ENCODE measurements at places on chromosomes 5 and 9. TPM values are rescaled to one million over a fixed set of nuclear protein-coding genes. Genes with fewer than 3 reads are reported as not detected.

DNA sequence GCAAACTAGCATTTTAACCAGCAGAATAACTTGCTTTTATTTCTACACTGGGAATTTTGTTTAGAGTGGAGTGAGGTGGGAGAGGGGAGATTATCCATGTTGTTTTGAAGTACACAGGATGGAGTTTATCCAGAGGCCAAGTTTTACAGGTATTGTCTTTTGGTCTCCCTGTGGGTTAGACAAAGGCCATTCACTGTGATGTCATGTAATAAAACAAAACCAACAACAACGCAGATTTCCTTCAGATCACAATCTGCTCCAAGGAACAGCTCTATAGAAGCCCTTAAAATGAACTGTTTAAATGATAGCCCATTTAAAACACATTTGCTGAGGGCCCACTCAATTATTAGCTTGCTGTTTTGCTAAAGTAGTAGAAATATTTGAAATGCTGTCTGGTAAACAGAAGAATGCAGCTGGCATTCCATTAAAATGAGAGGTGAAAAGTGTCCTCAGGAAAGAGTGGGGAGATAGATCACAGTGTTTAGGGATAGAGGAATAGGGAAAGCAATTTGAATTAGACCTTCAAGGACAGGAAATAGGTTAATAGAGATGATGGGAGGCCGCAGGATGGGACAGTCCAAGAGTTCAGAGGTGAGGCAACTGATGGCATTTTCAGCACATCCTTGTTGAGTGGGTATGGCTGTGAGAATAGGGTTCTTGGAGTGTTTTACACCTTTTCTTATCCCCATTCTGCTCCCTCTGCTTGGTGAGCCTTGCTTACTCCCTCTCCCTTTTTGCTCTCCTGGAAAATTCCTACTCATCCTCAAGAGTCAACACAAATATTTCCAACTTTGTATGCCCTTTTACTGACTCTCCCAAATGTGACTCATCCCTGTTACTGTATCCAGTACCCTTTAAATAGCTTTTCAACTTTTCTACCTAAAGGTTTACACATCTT, 140.1 kb upstream of the NR3C1 start:
- no peaks in the 10 kb centered on the region for H3K36me3 ChIP-seq
- H3K4me3 ChIP-seq = no peak overlapping the region
- DNase-seq = peak; percentile 75
- H3K27me3 ChIP-seq = no peaks in the 10 kb centered on the region
- peak overlapping the region; percentile 79 for H3K27ac ChIP-seq

- peaks cover 4% of the 10 kb centered on the region for H3K27me3 ChIP-seq
- no peak for DNase-seq
- no peaks in the 10 kb centered on the region for H3K36me3 ChIP-seq
- no peak overlapping the region for H3K27ac ChIP-seq
- no peak overlapping the region for H3K4me3 ChIP-seq
These were observed 168.9 kb downstream of the PAPPA start for GRCh38 chr9:116322521-116322920.

The NMUR2 gene
- not detected for total RNA-seq

DNA sequence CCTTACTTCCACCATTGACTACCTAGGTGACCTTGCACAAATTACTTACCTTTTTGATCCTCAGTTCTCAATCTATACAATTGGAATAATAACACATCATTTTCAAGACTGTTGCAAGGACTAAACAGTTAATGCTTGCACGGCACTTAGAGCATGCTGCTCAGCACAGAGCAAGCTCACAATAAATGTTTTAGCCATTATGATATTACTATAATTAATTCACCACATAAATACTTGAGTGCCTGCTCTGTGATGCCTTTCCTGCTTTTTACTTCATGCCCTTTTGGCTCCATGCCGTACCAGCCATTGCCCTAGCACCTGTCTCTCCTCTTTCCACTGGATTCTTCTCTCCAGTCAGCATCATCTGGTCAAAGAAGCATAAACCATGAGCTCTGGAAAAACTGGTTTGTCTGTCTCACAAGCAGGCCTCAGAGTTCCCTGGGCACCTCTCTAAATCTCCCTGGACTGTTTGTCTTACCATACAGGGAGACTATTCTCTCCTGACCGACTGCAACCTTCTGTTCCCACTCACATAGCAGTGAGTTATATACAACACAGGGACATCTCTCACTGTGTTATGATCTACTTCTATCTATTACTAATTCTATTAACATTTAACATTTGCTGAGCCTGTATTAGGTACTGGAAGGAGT, 260.4 kb upstream of the ADRA1B start:
- H3K27me3 ChIP-seq = no peaks in the 10 kb centered on the region
- no peak overlapping the region for H3K4me3 ChIP-seq
- no peak overlapping the region for H3K27ac ChIP-seq
- no peaks in the 10 kb centered on the region for H3K4me1 ChIP-seq
- no peaks in the 10 kb centered on the region for H3K36me3 ChIP-seq

DNA sequence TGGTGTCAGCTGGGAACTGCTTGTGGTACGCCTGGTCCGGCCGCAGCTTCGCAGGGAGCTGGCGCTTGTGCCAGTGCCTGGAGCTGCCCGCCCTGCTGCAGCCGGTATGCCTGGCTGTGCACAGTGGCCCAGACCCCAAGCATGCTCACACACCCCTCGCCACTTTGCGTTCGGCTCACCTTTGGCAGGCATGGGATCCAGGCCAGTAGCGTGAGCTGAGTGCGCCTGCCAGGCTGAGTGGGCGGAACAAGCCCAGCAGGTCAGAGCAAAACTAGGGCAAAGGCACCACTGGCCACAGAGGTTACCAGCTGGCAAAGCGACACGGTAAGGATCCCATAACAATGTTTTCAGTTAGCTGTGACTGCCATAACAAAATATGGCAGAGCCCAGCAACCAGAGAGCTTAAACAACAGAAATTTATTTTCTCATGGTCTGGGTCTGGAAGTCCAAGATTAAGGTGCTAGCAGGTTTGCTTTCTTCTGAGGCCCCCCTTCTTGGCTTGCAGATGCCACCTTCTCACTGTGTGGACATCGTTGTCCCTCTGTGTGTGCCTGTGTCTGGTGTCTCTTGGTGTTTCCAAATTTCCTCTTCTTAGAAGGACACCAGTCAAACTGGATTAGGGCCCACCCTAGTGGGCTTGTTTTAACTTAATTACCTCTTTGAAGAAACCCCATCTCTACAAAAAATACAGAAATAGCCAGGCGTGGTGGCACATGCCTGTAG, 61.6 kb downstream of the PSAT1 start:
- H3K27me3 ChIP-seq = no peaks in the 10 kb centered on the region
- no peak overlapping the region for H3K27ac ChIP-seq
- no peak overlapping the region for H3K4me3 ChIP-seq
- DNase-seq = no peak
- H3K4me1 ChIP-seq = no peaks in the 10 kb centered on the region
- H3K36me3 ChIP-seq = no peaks in the 10 kb centered on the region

DNA sequence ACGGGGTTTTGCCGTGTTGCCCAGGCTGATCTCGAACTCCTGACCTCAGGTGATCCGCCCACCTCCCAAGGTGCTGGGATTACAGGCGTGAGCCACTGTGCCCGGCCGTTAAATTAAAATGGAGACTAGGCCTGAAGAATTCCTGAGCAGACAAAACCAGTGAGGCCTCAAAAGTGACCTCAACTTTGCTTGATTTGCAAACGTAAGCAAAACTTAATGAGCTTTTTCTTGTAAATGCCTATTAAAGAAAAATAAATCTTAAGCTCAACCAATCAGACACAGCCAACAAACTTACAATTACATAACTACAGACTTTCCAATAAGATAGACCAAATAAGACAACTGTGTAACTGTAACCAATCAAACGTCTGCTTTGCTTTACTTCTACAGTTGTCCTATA, 111.3 kb upstream of the SEMA6A start:
- DNase-seq = no peak
- no peaks in the 10 kb centered on the region for H3K4me1 ChIP-seq
- H3K36me3 ChIP-seq = no peaks in the 10 kb centered on the region
- H3K27me3 ChIP-seq = no peaks in the 10 kb centered on the region
- no peak overlapping the region for H3K27ac ChIP-seq
- no peak overlapping the region for H3K4me3 ChIP-seq

- peaks cover 11% of the 10 kb centered on the region for H3K4me1 ChIP-seq
- peaks cover 83% of the 10 kb centered on the region for H3K36me3 ChIP-seq
- no peak overlapping the region for H3K27ac ChIP-seq
These were observed 91.9 kb upstream of the OTULINL start for GRCh38 chr5:14489643-14490042.

DNA sequence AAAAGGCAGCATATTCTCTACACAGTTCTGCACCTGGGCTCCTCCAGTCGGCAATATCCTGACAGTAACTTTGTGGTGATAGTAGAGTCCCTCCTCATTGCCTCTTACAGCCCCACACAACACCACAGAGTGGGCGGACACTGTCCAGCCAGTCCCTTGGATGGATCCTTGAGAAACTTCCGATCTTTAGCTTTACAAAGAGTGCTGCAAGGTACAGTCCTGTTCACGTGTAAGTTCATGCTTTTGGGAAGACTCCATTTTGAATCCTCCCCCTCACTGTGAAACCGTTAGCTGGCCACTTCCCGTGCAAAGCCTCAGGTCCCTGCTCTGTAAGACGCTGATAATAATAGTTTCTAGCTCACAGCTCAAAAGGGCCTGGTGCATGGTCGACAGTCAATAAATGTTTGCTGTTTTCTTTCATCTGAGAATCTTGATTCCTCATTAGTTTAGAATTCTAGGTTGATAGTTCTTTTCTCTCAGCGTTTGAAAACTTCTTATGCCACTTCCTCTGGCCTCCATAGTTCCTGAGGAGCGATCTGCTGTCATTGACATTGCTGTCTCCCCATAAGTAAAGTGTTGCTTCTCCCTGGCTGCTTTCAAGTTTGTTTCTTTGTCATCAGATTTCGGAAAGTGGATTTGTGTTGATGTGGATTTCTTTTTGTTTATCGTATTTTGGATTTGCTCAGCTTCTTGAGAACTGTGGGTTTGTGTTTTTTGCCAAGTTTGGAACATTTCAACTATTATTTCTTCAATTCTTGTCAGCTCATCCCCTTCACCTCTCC, 82.9 kb downstream of the COL23A1 start:
- H3K27ac ChIP-seq = no peak overlapping the region
- no peaks in the 10 kb centered on the region for H3K4me1 ChIP-seq
- no peak for DNase-seq
- H3K4me3 ChIP-seq = no peak overlapping the region

DNA sequence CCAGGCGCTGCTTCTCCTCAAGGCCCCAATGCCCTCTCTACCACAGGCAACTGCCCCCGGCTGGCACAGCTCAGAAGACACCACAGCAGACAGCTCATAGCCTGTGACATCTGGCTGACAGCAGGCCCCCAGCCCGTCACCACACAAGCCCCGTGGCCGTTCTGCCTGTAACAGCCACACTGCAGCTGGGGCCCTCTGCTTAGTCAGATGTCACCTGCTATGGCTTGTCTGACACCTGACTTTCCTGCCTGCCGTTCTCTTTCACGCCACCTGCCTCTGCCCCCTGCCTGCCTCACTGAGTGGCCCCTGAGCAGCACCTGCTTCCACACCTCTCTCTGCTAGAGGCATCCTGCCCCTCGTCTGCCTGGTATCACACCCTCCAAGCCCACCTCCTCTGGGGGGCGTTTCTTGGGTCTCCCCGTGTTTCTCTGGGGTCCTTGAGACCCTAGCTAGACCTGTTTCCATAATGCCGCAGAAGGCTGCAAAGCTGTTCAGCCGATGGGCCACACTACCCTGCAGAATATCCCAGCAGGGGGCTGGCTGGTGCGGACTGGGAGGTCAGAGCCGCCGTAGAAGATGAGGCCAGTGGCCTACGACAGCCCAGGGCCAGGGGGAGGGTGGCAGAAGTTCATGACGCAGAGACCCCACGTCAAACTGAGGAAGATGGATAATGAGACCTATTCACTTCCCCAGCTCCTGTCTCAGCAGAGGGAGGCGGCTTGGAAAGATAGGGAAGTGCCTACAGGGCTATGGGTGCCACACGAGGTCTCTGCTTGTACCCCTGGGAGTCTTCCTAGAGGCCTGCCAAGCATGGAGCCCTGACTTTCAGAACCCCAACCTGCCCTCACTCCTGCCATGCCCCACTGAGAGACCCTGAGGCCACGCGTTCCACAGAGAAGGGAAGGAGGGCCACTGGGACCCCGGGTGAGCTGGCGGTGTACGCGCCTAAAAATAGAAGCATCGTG, 95.1 kb downstream of the ZNF354C start:
- no peaks in the 10 kb centered on the region for H3K36me3 ChIP-seq
- H3K4me1 ChIP-seq = no peaks in the 10 kb centered on the region
- H3K27ac ChIP-seq = no peak overlapping the region

The ANKRD31 gene
- total RNA-seq = 0.07 TPM

GRCh38 chr5:137872466-137872865, 4.8 kb downstream of the MYOT start:
- no peaks in the 10 kb centered on the region for H3K27me3 ChIP-seq
- no peak overlapping the region for H3K4me3 ChIP-seq
- no peaks in the 10 kb centered on the region for H3K36me3 ChIP-seq
- no peak overlapping the region for H3K27ac ChIP-seq
- no peaks in the 10 kb centered on the region for H3K4me1 ChIP-seq
- no peak for DNase-seq

GRCh38 chr5:158382473-158382872, 523.5 kb upstream of the CLINT1 start:
- peaks cover 49% of the 10 kb centered on the region for H3K4me1 ChIP-seq
- no peaks in the 10 kb centered on the region for H3K27me3 ChIP-seq
- H3K36me3 ChIP-seq = no peaks in the 10 kb centered on the region
- peak overlapping the region; percentile 41 for H3K27ac ChIP-seq

- H3K36me3 ChIP-seq = no peaks in the 10 kb centered on the region
- H3K4me1 ChIP-seq = no peaks in the 10 kb centered on the region
- no peak overlapping the region for H3K27ac ChIP-seq
- DNase-seq = no peak
These were observed 17.7 kb downstream of the ADAMTSL2 start for GRCh38 chr9:133552236-133552635.

The CCDC180 gene
- 3.5 TPM for total RNA-seq

- no peaks in the 10 kb centered on the region for H3K27me3 ChIP-seq
- H3K36me3 ChIP-seq = no peaks in the 10 kb centered on the region
- no peak overlapping the region for H3K27ac ChIP-seq
- no peak overlapping the region for H3K4me3 ChIP-seq
These were observed 103.1 kb downstream of the PAM start for GRCh38 chr5:102858221-102858620.

DNA sequence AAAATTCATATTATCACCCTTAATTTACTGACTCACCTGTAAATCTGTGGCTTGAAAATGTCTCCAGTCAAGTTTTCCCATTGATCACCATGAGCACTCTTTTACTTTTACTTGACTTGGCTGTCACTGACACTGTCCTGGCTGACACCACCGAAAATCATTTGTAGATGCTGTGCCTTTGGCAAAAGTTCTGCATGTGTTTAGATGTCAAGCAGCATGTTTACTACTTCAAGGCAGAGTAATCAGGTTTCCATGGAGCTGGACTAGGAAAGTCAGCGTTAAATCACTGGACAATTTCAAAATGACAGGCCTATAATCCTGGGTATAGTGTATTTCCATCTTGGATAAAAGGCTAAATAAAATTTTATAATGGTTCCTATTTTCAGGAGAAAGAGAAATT, 1530.6 kb upstream of the CDH6 start:
- H3K27me3 ChIP-seq = no peaks in the 10 kb centered on the region
- no peak overlapping the region for H3K4me3 ChIP-seq
- no peaks in the 10 kb centered on the region for H3K36me3 ChIP-seq
- DNase-seq = no peak
- no peaks in the 10 kb centered on the region for H3K4me1 ChIP-seq

Data from astrocyte (in vitro differentiated cells and primary cell).